Nucleus accumbens (tissue), 56 donors: ENCODE measurements at places on chromosomes 16 and 17.

DNA sequence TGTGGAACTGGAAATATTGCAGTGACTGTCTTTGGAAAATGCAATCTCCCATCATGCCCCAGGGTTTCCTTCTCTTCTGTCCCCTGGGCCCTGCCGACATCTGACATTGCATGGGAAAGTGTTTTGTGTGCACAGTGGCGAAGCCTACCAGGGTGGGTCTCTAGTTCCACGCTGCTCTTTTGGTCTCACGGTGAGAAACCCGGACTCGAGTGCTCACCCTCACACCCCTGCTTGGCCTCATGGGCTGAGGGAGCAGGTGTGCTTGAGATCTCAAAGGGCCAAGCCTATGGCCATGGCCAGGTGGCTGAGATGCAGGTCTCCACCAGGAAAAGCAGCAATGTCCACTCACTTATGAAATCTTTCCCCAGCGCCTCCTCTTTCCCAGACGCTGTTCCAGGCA is 32.0 kb downstream of the SPNS3 start:
- no peak for DNase-seq

DNA sequence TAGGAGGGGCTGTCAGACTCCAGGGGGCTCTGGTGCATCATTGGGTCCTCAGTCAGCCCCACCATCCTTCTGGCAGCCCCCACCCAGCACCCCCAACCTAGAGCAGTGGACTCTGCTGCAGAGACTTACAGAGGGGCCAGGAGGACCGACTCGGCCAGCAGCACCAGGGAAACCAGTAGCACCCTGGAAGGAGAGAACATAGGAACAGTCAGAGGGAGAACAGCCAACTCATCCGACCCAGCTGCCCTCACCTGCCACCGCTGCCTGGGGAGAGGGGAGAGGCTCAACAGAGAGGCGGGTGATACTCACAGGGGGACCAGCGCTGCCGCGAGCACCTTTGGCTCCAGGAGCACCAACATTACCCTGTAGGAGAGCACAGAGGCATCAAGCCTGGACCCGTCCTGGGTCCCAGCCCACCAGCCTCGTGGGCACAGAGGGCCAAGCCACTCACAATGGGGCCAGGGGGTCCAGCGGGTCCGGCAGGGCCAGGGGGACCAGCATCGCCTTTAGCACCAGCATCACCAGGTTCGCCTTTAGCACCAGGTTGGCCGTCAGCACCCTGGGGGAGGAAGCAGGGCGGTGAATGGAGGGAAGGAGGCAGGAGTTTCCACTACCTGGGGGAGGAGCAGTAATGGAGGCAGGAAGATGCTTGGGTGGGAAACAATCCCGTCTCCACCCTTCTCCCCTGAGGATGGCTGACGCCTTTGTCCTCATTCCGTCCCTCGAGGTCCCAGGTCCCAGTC is 11.7 kb downstream of the COL1A1 start:
- DNase-seq = no peak

DNA sequence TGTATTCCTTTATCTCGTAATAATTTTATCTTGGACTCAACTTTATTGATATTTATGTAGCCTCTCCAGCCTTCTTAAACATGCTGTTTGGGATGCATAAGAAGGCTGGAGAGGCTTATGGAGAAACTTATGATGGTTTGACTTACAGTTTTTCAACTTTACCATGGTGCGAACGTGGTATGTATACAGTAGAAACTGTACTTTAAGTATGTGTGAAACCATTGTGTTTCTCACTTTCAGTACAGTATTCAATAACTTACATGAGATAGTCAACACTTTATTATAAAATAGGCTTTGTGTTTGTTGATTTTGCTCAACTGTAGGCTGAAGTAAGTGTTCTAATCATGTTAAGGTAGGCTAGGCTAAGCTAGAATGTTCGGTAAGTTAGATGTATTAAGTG is 206.8 kb downstream of the SEC14L1 start:
- DNase-seq = no peak

GRCh38 chr17:68102318-68102758 is 66.8 kb downstream of the KPNA2 start:
- DNase-seq = no peak

GRCh38 chr16:60945225-60945624 is 1091.0 kb downstream of the CDH8 start:
- DNase-seq = no peak
